AG10803 (cell line): ENCODE measurements at places on chromosomes 12 and 14.

- DNase-seq, result no peak
Measured at GRCh38 chr14:100320157-100320856, 2.8 kb upstream of the SLC25A47 start.

- DNase-seq, result no peak
Measured at GRCh38 chr14:93923626-93924025, 3.5 kb upstream of the FAM181A start.

- DNase-seq, result peak; percentile 70
Measured at GRCh38 chr12:127083008-127083949, 1183.7 kb upstream of the TMEM132C start.

DNA sequence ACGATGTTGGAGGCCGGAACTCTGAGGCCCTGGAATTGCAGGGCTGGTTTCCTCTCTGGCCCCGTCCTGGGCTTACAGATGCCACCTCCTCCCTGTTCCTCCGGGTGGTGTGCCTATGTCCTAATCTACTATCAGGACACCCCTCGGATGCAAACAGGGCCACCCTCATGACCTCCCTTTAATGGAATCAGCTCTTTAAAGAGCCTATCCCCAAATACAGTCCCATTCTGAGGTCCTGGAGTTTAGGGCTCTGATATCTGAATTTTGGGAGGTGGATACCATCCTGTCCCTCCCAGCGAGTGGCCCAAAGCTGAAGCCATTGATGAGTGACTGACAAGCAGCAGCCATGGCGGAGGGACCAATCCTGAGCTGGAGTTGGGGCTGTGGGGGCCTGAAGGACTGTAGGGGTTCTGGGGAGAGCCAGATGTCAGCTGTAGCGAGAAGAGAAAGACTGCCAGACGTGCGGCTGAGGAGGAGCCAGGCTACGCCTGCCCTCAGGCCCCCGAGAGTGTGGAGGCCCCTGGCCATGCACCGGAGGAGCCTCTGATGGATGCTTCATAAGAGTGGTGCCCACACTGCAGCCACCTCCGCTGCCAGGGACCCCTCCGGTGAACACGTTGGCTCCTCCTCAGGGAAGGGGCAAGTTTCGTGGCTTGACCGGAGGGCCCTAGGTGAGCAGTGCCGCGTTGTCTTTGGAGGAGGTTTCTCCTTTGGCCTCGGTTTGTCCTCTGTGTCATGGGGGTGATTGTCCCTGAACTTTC lies 100.2 kb downstream of the KIF26A start:
- DNase-seq, result no peak

DNA sequence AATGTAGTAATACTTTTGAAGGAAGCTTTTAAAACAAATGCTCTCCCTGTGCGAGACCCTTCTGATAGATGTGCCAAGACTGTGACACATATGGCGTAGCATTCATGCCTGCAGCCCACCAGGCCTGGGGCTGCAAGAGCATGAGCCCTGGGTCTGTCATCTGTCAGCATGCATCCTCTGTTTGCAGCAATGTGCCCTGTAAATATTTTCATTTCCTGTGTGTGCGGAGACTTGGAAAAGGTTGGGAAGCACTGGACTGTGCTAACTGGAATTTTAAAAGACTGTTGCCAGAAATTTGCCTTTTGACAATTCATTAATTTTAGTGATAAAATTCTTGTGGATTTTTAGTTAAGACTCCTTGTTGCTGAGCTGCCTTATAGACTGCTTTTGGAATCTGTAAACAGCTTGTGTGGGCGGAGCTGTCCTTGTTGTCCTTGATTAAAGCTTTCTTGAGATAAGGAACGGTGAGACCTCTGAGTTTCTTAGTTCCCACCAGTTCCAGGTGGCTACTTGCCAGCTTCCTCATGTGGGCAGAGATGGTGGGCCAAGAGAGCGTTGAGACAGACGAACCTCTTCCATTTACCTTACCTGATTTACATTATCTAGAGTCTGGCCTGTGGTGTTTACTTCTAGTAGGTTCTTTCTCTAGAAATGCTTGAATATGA lies 23.4 kb downstream of the MARK3 start:
- no peak for DNase-seq

DNA sequence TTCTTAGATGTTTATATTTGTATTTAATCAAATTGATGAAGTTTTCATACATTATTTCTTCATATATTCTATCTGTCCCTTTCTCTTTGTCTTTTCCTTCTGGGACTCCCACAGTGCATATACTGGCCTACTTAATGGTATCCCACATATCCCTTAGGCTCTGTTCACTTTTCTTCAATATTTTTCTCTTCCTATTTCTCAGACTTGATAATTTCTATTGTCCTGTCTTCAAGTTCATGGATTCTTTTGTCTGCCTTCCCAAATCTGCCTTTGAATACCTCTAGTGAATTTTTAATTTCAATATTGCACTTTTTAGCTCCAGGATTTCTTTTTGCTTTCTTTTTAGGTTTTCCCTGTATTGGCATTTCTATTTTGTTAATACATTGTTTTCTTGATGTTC lies 33.4 kb downstream of the IFT81 start:
- no peak for DNase-seq

DNA sequence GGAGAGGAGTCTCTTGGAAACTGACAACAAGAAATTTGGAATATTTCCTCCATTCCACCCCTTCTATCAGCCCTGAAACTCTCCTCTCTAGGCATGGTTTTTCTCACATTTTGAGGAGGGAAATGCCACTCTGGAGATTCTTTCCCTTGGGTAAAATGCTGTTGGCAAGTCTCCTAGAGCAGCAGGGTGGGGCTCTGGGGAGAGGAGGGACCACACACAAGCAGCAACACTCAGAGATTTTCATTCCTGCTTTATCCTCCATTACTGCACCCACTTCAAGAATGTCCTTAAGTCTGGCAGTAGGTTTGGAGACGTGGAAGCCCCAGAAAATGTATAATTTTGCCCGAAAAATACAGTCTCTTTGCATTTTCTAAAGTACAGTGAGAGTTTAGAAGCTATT lies 130.8 kb upstream of the FLRT2 start:
- peak; percentile 54 for DNase-seq

DNA sequence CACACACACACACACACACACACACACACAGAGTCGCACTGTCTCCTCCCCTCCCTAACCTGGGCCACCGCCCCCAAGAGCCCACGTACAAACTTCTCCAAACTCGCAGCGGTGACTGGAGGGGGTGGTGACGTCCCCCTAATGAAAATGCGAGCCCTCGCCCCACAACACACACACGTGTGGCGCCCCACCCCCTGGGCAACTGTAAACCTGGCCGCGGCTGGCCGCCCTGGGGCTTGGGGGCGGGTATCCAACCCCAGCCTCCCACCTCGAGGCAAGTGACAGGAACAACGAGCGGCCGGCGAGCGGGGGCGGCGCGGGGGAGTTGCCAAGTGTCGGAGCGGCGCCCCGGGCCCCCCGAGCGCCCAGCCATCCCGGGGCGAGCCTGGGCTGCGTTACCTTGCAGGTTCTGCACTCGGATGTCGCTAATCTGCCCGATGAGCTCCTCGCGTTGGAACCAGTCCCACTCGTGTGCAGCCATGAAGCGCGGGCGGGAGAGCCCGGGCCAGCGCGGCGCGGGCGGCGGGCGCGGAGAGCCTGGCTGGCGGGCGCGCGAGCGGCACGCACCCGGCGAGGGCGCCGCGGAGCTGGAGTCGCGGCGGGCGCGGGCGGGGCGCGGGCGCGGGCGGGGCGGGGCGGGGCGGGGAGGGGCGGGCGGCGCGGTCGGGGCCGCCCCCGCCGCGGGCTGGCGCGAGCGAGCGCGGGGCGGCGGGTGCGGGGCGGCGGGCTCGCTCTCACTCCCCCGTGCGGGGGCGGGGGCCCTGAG lies at the start of gene CLMN:
Gene CLMN (minus strand): TSS at position 597 of the 766 bp plus-strand sequence. CDS start 116 bp downstream, at position 481.
- peak; percentile 12 for DNase-seq

- no peak for DNase-seq
Measured at GRCh38 chr12:64767495-64767894, 8.3 kb upstream of the GNS start.

DNA sequence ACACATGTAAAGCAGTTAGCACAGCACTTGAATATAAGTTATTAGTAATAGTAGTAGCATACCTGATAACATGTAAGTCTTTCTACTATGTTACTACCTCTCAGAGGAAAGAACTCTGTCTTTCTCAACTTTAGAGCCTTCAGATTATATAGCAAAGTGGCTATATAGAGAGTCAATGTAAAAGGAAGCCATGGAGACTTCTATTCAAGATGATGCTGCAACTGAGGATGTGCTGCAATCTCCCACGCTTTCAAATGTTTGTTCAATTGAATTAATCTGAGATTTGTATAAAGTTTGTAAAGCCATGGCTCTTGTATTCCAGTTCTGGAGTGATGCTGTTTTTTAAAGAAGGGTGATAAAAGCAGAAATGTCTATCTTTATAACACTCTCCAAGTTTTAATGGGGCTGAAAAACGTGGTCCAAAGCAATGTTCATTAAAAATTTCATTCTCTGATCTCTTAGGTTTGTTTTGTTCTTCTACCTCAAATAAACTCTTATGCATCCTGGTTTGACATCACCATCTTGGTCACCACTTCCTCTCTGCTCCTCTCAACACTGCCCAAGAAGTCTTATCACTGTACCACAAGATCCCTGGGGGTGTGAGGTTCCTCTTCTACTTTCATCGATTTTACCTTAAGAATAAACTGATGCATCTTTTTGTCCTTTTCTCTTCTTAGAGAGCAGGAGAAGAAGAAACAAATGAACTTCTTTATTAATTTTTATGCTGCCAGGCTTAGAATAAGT lies 40.6 kb downstream of the C12orf42 start:
- DNase-seq, result no peak

- no peak for DNase-seq
Measured at GRCh38 chr12:115407036-115407435, 723.1 kb upstream of the TBX3 start.

- peak; percentile 73 for DNase-seq
Measured at GRCh38 chr12:25962932-25963525, 4.5 kb downstream of the RASSF8 start.

DNA sequence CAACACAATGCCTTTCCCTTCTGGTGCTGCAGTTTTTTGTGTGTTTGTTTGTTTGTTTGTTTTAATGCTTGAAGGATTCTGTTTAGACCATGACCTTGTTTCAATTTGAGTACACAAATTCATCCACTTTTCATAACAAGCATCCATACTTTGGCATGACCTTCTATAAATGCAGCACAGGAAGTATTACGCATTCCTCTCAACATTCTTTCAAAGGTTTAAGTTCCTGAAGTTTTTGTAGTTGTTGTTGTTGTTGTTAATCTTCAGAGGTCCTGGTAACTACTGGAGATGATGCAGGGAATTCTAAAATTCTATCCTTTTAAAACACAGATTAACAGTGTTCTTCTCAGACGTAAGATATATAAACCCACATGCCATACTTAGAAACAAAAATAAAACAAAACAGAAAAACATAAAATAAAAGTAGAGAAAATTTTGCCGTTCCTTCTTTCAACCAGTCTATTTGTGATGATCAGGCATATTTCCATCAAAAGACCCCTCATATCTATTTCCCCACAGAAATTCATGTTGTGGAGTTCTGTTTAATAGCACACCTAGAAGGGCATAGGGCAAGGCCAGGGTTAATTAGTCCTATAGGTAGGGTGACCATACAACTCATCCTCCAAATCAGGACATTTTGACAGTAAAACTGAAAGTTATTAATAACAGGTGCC lies 529.9 kb downstream of the NOVA1 start:
- no peak for DNase-seq
